ENCODE measurements at places on chromosomes 13 and 19. TPM values are rescaled to one million over a fixed set of nuclear protein-coding genes. Genes with fewer than 3 reads are reported as not detected.

Gene CGB5
- 1.1 TPM for total RNA-seq

Gene SPACA4
- not detected for total RNA-seq

Gene CEACAM8
- total RNA-seq: not detected

Gene ZNF709
- total RNA-seq: 1.1 TPM

Gene OR7D2
- total RNA-seq: not detected

Gene PIK3R2
- total RNA-seq: 37.2 TPM

Gene ZNF749
- total RNA-seq: 14.6 TPM

Gene ZNF556
- 2.3 TPM for total RNA-seq

- DNase-seq: no peak
These were observed 85.3 kb upstream of the DOCK9 start for GRCh38 chr13:99063178-99063577.

DNA sequence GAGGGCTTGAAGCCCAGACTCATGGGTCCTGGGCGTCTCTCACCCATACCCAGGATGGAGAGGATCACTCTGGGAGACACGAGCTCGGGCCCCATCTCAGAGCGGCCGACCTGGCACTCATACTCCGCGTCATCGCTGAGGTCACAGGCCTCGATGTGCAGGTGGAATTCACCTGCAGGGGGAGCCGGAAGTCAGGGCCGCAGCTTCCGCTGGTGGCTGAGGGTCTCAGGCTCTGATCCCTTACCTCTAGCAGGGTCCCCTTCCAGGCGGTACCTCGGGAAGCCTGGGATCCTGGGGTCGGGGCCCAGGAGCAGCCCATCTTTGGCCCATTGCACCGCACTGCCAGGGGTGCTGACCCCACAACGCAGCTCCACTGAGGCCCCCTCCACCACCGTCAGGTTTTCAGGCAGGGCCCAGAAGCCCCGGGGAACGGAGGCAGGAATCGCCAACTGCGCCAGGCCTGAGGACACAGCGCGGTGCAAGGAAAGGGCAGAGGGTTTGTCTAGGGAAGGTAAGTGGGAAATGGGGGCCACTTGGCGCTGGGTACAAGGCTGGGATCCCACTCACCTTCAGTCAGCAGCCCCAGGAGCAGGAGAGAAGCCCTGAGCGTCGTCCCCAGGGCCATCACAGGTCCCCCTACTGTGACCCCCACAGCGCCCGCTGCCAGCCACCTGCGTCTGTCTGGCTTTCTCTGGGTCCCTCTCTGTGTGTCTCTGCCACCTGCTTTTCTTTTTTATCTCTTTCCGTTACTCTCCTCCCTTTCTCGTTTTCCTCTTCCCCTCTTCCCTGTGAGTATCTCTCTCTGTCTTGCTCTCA is 883 bp downstream of the NPHS1 start:
- no peak for DNase-seq

- peak; percentile 57 for DNase-seq
These were observed 10.3 kb downstream of the TNFSF9 start for GRCh38 chr19:6540918-6541689.

GRCh38 chr19:49347191-49347590 is 12.0 kb downstream of the CD37 start:
- no peak for DNase-seq

- DNase-seq: no peak
These were observed 9.2 kb upstream of the EDDM13 start for GRCh38 chr19:56263319-56263718.

- DNase-seq: peak; percentile 87
These were observed 32.2 kb downstream of the GP6 start for GRCh38 chr19:55005684-55006488.

- DNase-seq: peak; percentile 60
These were observed 6.2 kb downstream of the SPRY2 start for GRCh38 chr13:80334597-80335260.

DNA sequence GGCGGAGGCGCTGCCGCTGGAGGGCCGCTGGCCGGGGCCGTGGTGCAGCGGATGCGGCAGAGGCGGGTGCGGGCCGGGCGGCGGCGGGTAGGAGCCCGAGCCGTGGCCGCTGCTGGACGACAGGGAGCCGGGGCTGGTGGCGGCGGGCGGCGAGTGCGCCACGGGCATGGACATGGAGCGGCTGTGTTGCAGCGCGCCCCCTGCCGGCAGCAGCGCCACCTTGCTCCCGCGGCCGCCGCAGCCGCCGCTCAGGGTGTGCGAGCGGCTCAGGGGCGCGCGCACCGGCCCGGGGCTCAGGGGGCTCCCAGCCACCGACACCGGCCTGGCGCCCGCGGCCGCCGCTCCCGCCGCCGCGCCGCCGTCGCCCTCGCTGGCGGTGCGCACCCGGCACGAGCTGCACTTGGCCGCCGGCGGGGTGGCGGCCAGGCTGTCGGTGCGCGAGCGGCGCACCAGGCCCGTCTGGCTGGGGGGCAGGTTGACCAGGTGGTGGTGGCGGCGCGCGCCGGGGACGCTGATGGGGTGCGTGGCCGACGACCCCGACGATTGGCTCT is 1.7 kb downstream of the IRS2 start:
- DNase-seq: peak; percentile 65

GRCh38 chr13:98310485-98311199 is 133.6 kb upstream of the RNF113B start:
- DNase-seq: no peak

GRCh38 chr13:51298812-51299211 is 40.7 kb upstream of the SERPINE3 start:
- DNase-seq: no peak

DNA sequence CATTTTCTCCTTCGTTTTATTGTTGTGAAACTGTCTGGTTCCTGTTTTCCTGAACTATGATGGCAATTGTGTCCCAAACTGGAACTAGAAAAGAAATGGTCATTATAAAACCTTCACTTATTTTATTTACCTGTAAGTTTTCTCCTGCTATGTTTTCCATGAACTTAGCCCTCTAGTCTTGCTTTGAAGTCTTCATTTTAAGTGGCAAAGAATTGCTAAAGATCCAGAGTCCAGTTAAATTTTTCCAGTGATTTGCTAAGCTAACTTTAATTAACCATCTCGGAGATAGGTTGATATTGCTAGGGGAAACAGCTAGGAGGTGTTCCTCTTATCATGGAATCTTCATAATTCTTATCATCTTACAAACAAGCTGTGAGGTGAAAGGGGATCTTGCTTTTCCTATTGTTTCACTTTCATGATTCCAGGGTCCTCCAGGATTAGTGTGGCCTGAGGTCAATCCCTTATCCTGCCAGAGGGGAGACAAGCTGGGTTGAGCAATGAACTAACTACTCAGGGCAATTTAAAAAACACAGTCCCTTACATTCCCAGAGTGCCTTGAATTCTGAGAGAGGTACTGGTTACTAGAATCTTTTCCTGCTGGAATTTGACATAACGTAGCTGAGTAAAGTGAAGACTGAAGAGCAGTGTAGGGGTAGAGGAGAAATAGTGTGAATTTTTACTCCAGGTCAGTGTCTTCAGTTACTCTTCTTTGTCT is 112.5 kb downstream of the ESD start:
- DNase-seq: no peak

GRCh38 chr19:33628921-33629825 is 7.4 kb downstream of the CHST8 start:
- DNase-seq: no peak

GRCh38 chr19:23817519-23817918 is 58.8 kb upstream of the ZNF681 start:
- DNase-seq: peak; percentile 14

DNA sequence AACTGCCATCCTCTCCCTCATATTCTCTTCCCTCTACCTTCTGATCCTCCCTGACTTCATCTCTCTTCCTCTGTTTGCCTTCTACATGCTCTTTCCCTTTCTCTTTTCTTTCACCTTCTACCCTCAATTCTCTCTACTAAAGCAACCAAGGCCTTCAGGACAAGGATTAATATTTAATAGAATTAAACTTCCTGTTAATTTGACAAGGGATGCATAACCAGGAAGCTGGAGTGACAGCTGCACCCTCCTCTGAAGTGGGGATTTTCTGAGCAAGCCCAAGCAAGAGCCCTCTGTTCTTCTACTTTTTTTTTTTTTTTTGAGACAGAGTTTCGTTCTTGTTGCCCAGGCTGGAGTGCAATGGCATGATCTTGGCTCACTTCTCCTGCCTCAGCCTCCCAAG is 63.4 kb upstream of the MED4 start:
- peak; percentile 72 for DNase-seq

GRCh38 chr19:4061178-4061682 is 5.5 kb downstream of the ZBTB7A start:
- peak; percentile 70 for DNase-seq

DNA sequence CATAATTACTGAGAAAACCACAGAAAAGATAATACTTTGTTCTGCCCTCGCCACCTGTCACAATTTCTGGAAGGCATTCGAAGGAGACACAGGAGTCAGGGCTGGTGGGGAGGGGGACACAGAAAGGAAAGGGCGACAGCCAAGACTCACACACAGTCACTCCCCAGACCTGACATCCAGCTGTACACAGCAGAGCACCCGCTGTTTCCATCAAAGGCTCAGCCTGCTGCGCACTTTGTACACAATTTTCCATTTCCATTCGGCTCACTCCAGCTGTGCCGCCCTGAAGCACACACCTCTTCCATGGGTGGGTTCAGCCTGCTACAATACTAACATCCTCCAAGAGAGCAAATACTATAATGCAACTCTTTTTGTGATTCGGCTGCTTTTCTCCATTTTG is 38.0 kb downstream of the STK24 start:
- DNase-seq: no peak

GRCh38 chr19:38657633-38658222 is 10.3 kb downstream of the ACTN4 start:
- peak; percentile 99 for DNase-seq

DNA sequence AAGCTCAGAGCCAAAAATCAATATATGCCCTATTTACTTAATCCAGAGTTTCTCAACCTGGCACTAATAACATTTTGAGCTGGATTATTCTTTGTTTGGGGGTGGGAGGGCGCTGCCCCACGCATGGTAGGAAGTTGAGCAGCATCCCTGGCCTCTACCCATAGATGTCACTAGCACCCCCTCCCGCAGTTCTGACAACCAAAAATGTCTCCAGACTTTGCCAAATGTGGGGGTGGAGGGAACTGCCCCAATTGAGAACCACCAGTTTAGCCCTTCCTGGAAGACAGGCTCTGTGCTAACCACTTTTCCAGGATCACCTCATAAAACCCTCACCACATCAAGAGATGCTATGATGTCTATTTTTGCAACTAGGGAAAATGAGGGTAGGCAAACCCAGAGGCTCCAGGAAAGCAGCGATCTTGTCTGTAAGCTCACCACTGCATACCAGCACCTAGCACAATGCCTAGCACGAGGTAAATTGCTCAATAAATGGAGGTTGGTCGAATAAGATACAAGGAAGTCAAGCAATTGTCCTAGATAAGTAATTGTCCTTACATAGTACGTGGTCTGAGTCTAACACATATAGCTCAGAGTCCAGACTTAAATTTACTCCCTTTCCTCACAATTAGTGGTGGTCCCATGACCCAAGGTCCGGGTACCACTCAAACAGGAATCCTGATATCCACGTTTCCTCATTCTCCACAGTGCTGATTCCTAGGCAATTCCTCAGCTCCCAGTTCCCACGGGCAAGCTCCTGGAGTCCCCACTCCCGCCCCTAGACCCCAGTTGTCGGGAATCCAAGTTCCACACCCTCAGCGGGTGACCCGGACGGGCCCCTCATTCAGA is 892 bp downstream of the TRIR start:
- DNase-seq: peak; percentile 44

DNA sequence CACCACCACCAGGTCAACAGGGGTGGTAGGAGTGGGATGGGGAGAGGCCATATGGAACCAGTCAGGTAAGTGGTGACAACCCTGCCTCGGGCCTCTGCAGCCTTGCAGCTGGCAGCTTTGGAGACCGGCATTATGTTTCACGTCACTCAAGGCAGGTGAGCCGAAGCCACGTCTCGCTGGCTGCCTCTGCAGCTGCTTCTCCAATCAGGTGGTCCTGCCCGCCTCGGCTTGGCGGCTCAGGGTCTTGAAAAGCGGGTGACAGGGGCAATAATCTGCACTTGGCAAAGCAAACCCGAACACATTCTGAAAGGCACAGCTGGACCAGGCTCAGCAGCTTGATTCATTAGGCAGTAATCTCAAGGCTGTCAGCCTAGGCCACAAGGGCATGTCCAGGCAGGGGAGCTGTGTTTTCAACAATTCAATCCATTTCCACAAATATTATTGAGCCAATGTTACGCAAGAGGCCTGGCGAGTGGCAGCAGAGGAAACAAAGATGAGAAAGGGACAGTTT is 77.4 kb upstream of the PCDH8 start:
- DNase-seq: peak; percentile 89

DNA sequence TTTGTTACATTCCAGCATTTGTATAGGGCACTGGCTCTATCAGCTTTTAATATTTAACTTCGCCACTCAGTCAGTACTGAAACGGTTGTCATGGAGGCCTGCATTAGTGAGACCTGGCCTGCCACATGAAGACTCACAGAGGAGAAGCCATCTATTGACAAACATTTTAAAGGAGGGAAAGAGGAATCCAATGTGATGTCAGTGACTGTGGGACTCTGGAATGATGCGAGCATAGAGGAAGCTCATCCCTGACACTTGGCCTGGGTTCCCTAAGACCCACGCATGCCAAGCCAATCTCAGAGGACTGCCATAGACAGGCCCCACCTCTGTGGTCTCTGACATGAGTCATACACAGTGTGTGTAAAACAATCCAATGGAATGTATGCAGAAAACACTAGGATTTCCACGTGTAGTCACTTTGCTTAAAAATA is 7.9 kb upstream of the DPY19L3 start:
- DNase-seq: peak; percentile 26

GRCh38 chr19:32519023-32519422 is 62.0 kb upstream of the PDCD5 start:
- DNase-seq: no peak

- DNase-seq: peak; percentile 65
These were observed 20.1 kb downstream of the SH3GL1 start for GRCh38 chr19:4380254-4380727.

DNA sequence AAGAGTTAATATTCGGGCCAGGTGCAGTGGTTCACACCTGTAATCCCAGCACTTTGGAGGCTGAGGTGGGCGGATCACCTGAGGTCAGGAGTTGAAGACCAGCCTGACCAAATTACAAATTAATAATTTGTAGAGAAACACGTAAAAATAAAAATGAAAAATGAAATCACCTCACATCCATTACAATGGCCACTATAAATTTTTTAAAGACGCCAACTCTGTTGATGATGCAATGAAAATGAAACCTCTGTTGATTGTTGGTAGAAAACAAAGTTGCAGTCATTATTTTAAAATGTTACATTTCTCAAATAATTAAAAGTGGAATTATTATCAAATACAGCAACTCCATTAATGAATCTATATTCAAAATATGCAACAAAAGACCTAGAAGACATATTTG is 26.8 kb downstream of the ZNF100 start:
- DNase-seq: no peak

DNA sequence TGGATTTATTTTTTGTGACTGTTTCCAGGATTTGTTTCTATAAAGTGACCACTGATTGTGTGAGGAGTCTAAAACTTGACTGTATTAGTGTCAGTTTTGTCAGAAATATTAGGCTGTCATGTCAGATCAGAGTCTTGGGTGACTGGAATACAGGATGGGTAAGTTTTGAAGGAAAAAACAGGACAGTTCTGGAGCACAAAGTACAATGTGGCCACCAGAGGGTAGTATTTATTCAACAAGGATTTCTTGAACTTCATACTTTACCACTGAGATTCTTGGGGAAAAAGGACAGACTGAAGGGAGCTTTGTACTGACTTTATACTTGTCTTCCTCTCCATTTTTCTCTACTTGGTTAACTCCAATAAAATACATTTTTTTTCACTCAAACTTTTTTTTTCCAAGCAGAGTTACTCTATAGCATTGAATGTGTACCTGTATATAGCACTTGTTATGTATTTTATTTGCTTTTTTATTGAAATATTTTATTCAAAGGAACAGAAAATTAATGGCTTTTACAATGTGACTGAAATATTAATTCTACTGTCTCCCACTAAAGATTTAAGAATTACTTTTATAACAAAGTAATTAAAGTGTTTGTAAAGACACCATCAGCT is 51.1 kb downstream of the LMO7 start:
- DNase-seq: peak; percentile 53

Measured in mammary epithelial cell (primary cell).